Activated naive CD4-positive, alpha-beta T cell treated with anti-CD3 and anti-CD28 coated beads, Interleukin-2, amount 50 U/mL, for 72 hours (primary cell): ENCODE measurements at places on chromosomes 5 and 9. TPM values are rescaled to one million over a fixed set of nuclear protein-coding genes. Genes with fewer than 3 reads are reported as not detected.

GRCh38 chr9:13744261-13744901 is 464.9 kb upstream of the MPDZ start:
- no peak for DNase-seq

DNA sequence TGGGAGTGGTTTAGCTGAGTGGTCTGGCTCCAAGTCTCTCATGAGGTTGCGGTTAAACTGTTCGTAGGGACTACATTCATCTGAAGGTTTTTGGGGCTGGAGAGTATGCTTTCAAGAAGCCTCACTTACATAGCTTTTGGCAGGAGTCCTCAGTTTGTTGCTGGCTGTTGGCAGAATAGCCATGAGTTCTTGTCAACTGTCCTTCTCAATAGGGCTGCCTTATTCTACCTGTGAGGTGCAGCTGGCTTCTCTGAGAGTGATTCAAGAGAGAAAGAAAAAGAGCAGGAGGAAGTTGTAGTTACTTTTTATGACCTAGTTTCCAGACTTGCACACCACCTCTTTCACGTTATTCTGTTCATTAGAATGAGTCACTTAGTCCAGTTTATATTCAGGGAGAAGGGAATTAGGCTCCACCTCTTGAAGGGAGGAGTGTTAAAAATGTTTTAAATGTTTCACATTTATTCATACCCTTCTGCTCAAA is 33.2 kb downstream of the YTHDC2 start:
- DNase-seq = no peak

DNA sequence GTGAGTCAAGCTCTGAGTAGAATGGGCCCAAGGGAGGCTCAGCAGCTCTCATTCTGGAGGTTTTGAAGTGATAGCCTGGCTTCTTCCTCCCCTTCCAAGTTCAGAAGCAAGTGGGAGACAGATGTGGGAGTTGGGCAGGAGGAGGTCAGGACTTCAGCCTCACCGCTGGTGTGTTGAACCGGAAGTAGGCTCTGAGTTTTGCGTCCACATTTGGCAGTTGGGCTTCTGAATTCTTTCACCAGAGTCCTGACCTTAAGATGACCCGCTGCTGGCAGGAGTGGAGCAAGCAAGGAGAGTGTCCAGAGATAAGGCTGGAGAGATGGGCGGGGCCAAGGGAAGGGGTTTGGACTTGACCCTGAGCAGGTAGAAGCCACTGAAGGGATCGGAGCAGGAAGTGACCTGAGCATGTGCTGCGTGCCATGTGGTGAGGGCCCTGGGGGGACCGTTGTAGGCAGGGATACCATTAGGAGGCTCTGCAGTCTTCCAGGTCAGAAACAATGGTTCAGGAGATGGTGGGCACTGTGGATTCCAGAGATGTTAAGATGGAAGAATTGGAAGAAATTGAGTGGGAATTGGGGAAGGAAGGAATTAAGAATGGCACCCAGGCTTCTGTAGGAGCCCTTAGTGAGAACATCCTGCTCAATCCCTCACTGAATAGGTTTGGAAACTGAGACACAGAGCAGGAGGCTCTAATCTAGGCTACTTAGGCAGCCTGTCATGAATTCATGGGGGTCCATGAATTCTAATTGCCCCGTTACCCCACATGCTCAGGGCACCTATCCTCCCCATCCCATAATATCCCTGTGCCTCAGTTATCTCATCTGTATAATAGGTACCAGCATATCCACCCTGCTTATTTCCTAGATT is 25.9 kb downstream of the GALNT12 start:
- no peak for DNase-seq

Gene DDX4
- total RNA-seq = not detected
